ENCODE measurements at places on chromosomes 2 and 18.

- DNase-seq = no peak
Observed at GRCh38 chr18:79579807-79580497, 99.7 kb upstream of the CTDP1 start.

GRCh38 chr2:203077451-203077850 lies 62.8 kb downstream of the NBEAL1 start:
- no peak for DNase-seq

DNA sequence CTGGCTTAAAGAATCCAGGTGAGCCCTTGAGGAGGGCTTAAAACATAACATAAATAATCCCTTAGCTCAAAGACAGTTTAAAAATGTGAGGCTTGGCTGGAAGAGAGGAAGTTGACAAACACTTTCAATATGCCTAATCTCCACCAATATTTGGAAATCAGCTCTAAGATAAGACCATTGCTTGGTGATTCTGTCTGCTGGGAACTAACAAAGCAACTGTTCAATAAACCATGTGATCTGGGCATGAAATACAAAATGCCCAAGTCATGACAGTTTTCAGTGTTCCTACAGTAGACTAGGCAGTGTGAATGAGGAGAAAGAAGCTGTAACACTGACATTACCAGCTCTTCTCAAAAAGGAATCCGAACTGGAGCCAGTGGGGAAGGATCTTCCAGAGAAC lies 10.7 kb downstream of the MFF start:
- DNase-seq = no peak

DNA sequence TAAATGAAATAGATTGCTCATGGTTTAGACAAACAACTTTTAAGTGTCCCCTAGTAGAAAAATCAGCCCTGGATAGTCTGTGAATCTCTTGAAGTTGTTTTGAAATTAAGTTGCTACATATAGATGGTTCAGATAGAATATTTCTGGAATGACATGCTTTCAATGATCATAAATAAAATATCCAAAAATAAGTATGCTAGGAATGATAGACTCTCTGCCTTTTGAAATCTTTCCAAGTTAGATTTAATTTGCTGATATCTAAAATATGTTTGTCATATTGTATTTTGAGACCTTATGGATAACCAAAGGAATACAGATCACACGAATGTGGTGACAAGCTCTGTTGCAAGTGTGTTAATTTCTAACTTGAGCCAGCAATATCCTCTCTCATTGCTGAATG lies 488.7 kb downstream of the THSD7B start:
- DNase-seq = no peak

- DNase-seq = no peak
Observed at GRCh38 chr2:157895531-157895930, 19.4 kb upstream of the ACVR1 start.

DNA sequence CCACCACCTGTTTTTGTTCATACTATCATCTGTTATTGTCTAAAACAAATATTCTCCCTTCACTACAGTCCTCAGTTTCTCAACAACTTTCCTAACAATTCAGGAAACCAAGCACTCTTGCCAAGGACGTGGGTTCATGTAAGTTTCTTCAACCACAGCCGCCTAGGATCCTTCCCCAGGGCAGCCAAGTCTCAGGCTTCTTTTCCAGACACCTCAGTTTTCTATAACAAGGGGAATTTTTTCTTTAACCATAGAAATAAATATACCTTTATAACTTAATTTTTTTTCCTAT lies 39.4 kb upstream of the AGPS start:
- no peak for DNase-seq

DNA sequence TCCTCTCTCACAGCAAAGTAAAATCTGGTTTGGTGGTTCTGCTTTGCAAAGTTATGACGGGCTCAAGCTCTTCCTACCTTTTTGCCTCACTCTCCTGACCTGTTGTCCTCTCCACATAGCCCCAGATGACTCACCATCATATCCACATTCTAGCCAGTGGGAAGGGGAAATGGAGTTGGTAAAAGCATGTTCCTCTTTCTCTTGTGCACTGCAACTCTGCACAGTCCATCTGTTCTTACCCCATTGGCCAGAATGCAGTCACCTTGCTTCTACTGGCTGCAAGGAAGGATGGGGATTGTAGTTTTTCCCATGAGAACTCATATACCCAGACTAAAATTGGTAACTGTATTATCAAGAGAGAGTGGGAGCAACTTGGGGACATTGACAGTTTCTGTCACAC lies 50.4 kb upstream of the SMIM21 start:
- no peak for DNase-seq

DNA sequence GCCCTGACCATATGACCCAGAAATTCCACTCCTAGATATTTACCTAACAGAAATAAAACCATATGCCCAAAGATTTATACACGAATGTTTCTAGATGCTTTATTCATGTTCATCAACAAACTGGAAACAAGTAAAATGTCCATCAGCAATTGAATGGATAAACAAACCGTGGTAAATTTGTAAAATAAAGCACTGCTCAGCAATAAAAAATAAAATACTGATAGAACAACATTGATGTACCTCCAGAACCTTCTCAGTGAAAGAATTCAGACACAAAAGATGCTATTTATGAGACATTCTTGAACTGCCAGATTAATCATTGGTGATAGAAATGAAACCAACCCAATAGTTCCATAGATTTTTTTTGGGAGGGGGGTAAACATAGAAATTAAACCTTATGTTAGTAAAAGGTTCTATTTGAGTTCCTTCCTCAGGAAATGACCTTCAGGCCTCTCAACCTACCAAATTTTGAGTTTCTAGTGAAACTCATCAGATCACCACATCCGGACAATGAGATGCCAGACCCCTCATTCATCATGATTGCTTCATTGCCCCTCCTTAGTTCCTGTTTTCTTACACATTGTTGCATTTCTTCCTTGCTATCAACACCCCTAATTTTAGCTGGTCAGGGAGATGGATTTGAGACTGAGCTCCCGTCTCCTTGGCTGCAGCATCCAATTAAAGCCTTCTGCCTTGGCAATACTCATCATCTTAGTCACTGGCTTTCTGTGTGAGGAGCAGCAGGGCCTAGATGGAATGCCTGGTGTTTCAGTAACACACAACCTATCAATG lies 203.5 kb downstream of the LPIN1 start:
- no peak for DNase-seq

DNA sequence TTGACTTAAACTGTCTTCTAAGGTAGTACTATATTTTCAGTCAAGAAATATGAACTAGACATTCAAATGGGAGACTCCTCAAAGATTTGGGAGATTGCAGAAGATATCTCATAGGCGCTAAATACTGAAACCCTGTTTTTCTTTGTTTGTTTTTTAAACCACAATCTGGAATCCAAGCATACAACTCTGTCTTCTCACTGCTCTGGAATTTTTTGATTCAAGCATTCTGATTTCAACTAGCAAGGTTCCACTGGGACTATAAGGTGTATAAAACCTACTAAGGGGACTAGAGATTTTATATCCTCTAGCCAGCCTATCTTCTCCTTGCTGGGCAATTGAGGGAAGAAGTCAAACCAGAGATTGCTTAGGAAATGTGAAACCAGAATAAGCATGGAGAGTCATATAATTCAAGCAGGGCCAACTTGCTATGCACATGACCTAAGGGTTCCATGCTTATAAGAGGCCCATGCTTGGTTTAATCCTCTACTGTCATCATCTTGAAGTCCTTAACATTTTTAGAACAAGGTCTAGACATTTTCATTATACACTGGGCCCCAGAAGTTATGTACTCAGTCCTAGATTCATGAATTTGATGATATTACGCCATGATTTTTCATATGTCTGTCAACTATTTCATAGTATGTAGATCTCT lies 405.5 kb downstream of the PARD3B start:
- peak; percentile 8 for DNase-seq

- no peak for DNase-seq
Observed at GRCh38 chr2:36357847-36358659, 2.5 kb downstream of the CRIM1 start.

DNA sequence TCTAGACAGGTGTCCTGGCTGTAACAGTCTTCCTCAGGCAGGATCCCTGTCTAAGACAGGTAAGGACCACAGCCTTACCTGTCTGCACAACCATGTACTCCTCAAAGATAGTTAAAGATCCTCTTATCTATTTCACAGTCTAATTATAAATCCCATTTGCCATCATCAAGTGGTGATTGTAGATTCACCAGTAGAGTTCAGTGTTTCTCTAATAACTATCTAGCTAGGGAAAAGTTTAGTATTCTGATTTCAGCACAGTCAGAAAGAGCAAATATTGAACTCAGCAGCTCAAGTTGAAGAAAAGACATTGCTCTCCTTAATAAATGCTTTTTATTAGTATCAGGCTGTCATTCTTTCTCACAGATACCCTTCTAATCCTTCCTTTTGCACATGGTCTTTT lies 1305.5 kb upstream of the NXPH2 start:
- DNase-seq = no peak

- no peak for DNase-seq
Observed at GRCh38 chr2:119438128-119438656, 6.5 kb downstream of the TMEM37 start.

DNA sequence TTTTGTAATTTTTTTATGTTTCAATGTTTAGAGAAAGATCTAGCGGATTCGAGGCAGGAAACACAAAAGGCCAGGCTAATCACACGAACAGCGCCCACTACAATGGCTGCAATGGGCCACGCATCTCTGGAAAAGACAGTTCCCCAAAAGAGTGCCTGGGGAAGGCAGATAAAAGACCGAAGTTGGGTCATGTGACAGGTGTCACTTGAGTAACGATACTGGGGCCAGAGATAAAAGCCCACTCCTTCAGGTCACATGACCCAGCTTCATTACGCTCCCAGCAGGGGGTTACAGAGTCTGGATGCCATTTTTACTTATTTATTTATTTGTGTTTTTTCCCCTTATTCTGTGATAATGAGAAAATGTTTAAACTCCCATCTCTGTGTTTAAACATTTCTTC lies 95.4 kb downstream of the CDK15 start:
- DNase-seq = no peak

DNA sequence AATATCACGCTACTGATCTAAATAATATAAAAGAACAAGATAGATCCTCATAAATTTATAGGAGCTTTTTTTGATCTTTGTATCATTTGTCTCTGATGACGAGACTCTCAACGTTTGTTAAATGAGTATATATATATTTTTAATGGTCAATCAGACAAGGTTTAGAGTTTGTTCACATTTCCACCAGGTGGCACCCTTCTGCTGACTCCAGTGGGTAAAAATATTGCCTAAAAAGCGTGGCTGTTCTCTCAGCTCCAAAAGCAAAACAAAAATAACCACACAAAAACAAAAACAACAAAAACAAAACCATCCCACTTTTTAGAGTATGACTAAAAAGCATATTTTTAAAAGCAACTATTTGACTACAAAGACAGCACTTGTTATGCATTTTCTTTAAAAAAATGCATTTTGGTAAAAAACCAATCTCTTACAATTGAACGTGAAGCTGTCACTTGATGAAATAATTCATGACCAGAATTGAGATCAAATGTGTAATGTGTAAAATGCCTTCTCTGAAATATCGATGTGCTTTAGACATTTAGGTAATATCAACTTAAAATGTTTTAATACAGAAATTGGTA lies 723.2 kb downstream of the DPP10 start:
- peak; percentile 1 for DNase-seq

GRCh38 chr2:182610231-182610630 lies 105.8 kb upstream of the DNAJC10 start:
- DNase-seq = no peak

DNA sequence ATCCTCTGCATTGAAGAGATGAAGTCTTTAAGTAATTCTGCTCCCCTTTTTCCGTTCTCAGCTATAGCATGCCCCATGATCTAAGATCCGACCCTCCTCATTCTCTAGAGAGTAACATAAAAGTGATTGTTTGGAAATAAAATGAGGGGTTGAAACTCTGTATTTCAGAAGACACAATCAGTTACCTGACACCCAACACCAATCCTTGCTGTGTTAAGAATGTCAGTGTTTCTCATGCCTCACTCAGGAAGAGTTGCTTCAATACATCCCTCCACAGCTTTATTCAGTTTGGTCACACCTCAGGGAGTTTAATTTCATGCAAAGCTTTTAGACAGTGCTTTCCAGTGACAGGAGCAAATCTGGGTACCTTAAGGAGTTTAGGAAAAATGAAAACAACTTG lies 49.9 kb upstream of the RBBP8 start:
- DNase-seq = no peak

DNA sequence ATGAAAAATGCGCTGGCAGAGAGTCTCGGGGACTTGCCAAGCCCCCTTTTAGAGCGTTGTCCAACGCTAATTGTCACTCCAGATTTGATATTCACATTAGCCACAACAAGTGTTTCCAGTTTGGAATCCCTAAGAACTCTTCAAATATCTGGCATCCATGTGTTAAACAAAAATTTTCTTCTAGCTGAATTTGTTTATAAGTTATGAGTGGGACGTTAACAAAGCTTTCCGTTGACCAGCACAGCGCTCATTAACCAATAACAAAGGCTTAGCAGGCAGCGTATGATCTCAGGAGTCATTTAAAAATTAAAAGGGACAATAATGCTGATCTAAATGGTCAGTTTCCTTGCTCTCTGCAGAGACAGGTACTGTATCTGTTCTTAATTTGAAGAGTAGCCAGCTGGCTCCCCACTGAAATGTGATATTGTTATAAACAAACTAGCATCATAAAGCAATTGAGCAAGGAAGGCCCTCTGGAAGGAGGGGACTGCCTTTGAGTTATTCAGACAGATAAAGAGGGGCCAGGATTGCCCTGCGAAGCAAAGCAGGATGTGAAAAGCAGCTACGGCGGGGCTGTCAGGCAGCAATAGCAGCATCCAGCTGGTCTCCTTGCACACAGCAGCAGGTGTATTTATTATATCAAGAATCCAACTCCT lies 337.2 kb upstream of the SALL3 start:
- DNase-seq = no peak

- DNase-seq = no peak
Observed at GRCh38 chr2:73937899-73938298, 11.2 kb downstream of the DGUOK start.

- no peak for DNase-seq
Observed at GRCh38 chr2:50111067-50111466, 920.9 kb downstream of the NRXN1 start.

DNA sequence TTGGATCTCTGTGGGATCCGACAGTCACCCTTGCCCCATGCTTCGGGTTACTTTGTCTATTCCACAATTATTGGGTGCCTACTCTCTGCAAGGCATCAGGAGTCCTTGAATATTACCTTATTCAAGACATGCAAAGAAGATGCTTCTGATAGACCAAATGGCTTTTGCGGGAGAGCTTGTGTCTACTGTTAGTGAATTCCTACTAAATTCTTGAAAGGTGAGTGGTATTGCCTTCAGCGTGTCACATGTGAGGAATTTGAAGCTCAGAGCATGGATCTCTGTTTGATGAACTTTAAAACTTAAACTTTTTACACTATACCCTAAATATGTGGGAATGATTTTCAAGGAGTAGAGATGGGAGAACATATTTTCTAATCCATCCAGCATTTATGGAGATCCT lies 184.4 kb downstream of the LTBP1 start:
- DNase-seq = no peak
